MG63 (cell line): ENCODE measurements at places on chromosomes 5 and 9. TPM values are rescaled to one million over a fixed set of nuclear protein-coding genes. Genes with fewer than 3 reads are reported as not detected.

SOHLH1 gene
- total RNA-seq, result not detected in 2 replicates

ALG2 gene
- total RNA-seq, result 22.0 and 32.5 TPM in 2 replicates

PCDHAC1 gene
- total RNA-seq, result not detected in 2 replicates

IL3 gene
- not detected in 2 replicates for total RNA-seq

HAND1 gene
- total RNA-seq, result 2.3 and 7.4 TPM in 2 replicates

ZNF300 gene
- not detected in 2 replicates for total RNA-seq

PGM5 gene
- 5.1 and 9.3 TPM in 2 replicates for total RNA-seq

CD74 gene
- not detected in 2 replicates for total RNA-seq

TXNDC8 gene
- total RNA-seq, result not detected in 2 replicates

MRPL41 gene
- 57.4 and 62.2 TPM in 2 replicates for total RNA-seq

OR13F1 gene
- not detected in 2 replicates for total RNA-seq

RORB gene
- total RNA-seq, result not detected in 2 replicates

POU5F2 gene
- 0.07 TPM in 1 of 2 replicates, not detected in the other for total RNA-seq

SPINK5 gene
- total RNA-seq, result not detected in 2 replicates

PDLIM4 gene
- total RNA-seq, result 71.1 and 130 TPM in 2 replicates

EGFLAM gene
- not detected in 2 replicates for total RNA-seq

PCDHGA11 gene
- total RNA-seq, result not detected in 2 replicates

AKNA gene
- total RNA-seq, result 0.17 and 1.4 TPM in 2 replicates

ZNF454 gene
- not detected in 2 replicates for total RNA-seq

POLR3G gene
- total RNA-seq, result 23.9 and 49.6 TPM in 2 replicates

CD72 gene
- total RNA-seq, result 0.47 and 0.86 TPM in 2 replicates

BARX1 gene
- total RNA-seq, result 170 and 176 TPM in 2 replicates

FRMD3 gene
- total RNA-seq, result 1.1 TPM in 1 of 2 replicates, not detected in the other

TLX3 gene
- total RNA-seq, result not detected in 2 replicates

CCNO gene
- 0.39 and 0.89 TPM in 2 replicates for total RNA-seq

DMGDH gene
- total RNA-seq, result not detected in 2 replicates

LCN2 gene
- total RNA-seq, result not detected in 2 replicates

COX7C gene
- 554 and 683 TPM in 2 replicates for total RNA-seq
